ENCODE measurements at places on chromosomes 4 and X.

DNA sequence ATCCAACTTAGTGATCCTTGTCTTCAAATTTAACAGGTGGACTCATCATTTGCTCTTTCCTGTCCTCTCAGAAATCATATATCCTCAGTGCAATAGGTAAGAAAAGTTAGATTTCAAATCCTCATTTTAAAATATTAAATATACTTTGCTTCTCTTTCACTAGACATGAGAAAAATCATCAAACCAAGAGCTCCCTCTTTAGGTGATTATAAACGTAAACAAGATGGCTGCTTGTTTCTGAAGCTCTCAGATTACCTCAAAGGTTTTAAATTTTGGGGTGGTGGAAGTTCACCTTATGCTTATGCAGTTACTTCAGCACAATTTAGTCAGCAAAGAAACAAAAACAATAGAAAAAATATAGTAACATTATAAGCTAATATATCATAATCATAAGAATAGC lies 27.3 kb downstream of the CSN3 start:
- no peak for DNase-seq

DNA sequence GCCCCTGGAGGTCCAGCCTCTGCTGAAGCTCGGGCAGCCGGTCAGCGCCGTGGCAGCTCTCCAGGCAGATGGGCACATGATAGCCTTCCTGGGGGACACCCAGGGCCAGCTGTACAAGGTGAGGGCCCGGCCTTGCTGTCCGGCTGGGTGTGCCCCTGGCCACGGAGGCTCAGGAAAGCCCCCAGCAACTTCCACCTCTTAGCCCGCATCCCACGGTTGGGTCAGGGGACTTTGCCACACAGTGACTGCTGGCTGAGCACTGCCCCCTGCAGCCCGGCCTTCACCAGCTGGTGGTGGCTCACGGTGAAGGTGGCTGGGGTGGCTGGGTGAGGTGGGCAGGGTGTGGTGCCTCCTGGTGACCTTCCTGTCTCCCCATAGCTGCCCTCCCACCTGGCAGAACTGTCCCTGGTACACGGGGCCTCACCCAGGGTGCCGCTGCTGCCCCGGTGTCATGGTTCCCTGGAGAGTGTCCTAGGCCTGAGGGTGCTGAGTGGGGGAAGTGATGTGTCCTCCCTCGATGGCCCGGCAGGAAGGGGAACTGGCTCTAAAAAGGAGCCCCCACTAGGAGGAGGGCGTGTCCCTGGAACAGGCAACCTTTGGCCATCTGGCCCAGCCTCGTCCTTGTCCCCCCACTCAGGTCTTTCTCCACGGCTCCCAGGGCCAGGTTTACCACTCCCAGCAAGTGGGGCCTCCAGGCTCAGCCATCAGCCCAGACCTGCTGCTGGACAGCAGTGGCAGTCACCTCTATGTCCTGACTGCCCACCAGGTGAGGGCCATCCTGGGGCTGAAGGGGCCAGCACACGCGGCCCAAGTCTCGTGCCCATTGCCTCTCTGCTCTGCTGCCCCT lies 4.5 kb downstream of the PLXNB3 start:
- no peak for DNase-seq

GRCh38 chr4:15327311-15328298 lies 100.2 kb upstream of the C1QTNF7 start:
- DNase-seq, result no peak

GRCh38 chr4:99507349-99507748 lies 3.5 kb upstream of the C4orf17 start:
- no peak for DNase-seq

DNA sequence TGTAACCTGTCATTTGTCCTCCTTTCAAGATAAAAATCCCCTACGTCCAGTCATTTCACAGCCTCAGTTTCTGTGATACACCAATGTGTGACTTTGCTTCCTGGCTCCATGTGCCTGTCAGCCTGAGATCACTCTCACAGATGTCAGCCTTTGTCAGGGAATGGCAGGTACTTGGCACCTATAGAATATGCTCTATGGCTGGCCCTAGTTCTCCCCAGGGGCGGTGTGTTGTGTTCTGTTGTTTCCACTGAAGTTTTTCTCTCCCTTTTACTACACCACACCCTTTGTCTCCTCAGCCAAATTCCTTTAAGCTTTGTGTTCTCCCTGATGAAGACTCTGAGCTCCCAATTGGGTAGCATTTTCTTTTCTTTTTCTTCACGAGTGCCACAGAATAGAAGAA lies 81.7 kb downstream of the ALPK1 start:
- DNase-seq, result no peak

- no peak for DNase-seq
Observed at GRCh38 chr4:147987252-147987651, 255.4 kb downstream of the ARHGAP10 start.

GRCh38 chrX:111039606-111040005 lies 56.4 kb upstream of the PAK3 start:
- no peak for DNase-seq

DNA sequence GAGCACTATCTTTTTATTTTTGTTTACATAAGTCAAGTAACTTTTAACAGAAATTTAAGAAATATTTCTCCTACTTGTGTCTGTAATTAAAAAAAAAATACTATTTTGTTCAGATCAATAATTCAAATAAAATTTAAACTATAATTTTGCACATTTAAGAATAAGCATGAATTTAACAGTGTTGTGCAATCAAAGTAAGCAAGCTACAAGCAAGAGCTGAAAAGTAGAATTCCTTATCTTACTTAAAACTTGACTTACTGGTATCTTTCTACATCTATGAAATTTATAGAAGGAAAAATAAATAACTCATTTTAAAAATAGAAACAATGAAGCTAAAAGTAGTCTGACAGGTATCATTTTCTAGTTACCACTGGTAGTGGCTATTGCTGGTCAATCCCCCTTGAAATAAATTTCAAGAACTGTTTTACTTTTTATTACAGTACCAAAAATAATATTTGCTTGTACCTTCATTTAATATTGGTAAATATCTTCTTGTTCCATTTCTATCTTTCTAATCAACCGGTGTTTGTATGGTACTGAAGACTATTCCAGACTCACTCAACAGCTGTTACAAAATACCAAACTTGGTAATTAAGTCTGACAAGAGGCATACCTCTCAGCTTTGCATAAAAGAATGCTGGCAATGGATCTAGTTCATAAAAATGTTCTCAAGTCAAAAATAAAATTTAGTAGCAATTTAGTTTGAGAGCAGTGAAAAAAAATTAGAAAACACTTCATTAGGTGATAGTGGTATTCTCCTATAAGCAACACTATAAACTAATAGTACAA lies 62.2 kb downstream of the NOCT start:
- no peak for DNase-seq

- no peak for DNase-seq
Observed at GRCh38 chrX:17380221-17380620, 5.2 kb downstream of the NHS start.

DNA sequence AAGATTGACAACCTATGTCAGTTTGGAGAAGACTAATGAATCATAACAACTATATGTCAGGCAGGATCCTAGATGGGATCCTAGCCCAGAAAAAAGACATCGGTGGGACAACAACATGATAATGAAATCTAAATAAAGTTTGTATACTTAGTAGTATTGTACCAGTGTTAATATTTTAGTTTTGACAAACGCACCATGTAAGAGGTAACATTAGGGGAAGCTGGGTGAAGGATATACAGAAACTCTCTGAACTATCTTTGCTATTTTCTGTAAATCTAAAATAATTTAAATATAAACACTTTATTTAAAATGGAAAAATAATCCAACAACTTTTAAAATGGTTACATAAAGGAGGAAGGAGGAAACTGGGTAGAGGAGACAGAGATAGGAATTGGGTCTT lies 105.6 kb upstream of the AP1S2 start:
- no peak for DNase-seq

GRCh38 chrX:35841872-35842271 lies 43.7 kb downstream of the MAGEB16 start:
- DNase-seq, result no peak

GRCh38 chrX:37995428-37995827 lies 10.9 kb upstream of the SYTL5 start:
- no peak for DNase-seq

DNA sequence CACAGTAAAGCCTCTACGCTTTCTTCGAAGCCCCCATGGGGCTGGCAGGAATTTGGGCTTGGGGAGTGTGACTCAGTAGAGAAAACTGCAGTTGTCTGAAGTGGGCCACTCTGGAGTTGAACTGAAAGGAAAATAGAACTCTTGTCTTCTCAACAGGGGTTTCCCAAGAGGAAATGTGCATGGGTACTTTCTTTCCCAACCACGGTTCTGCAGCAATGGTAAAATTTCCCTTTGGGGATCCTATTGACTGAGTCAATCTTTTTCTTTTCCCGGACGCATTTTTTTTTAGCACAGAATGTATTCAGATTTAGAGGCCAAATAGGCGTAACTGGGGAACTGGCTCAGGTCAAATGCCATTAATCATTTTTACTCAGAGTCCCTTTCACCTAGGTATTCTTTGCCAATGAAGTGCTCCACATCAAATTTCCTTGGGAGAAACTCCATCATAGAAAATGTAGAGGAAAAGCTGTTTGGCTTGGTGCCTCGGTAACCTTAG lies 269.3 kb downstream of the STIM2 start:
- no peak for DNase-seq

DNA sequence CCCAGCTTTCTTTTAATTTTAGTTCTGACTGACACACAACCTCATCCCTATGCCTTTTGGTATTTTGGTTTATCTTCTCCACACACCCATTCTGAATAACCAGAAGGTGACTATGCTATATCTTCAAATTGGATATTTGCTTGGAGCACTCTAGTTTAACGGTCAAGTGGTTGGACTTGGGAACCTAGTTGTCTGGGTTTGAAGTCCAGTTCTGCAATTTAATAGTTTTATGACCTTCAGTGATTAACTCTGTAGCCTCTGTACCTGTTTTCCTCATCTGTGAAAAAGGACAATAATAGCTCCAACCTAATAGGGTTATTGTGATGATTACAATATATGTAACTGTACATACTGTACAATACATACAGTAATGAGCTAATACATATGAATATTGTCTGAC lies 20.0 kb downstream of the PPM1K start:
- no peak for DNase-seq

DNA sequence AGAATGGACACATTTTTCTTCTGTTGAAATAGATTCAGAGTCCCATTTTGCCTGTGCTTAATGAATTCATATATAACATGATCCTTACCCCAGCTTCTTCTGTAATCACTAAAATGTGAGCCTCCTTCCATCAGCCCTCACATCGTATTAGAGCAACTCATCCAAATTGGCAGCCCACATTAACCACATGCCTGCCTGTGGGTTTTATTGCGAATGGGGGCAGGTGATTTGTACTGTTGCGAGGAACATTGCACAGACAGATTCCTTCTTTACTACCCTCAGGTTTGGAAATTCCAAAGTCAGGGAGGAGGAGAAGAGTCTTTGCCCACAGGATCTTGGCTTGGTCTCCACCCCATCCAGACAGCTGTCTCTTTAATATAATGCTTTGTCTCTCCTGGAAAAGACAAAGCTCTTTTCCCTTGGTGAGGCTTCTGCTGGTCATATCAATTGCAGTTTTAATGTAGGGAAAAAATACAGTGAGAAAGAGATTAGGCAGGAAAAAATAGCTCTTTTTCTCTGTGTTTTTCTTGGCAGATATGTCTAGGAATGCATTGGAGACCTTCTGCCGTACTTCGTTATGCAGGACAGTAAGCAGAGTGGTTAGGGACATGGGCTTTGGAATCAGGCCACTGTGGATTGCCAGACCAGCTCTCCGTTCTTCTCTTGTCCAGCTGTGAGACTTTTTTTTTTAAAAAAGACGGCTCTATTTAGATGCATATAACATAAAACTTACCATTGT lies 371.2 kb downstream of the AFF2 start:
- no peak for DNase-seq

GRCh38 chrX:41064018-41064417 lies 21.2 kb upstream of the USP9X start:
- no peak for DNase-seq

DNA sequence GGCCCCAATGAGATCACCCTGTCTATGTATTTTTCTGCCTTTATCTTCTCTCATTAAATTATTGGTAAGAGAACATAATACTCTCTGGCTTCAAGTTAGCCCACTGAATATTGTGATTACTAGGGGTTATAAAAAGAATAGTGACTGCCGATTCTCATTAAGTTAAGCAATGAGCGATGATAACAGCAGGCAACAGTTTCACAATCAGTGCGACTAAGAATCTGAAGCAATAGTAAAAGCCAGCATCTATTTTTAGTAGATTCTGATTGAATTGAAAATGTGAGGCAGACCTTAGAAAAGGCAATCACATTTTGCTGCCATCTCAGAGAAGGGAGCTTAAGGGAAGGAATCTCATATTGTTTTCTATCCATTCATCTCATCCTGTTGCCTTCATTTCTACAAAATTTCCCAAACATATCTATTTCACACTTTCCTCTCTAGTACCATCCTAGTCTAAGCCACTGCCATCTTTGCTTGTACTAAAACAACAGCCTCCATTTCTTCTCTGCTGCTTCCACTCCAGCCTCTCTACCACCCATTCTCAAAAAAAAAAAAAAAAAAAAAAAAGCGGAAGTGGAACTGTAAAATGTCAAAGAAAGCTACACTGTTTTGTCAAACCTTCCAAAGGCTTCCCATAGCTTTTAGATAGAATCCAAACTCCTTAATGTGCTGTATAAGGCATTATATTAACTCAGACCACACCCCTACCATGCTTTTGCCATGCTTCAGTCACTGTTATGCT lies 17.4 kb downstream of the GABRA4 start:
- no peak for DNase-seq

DNA sequence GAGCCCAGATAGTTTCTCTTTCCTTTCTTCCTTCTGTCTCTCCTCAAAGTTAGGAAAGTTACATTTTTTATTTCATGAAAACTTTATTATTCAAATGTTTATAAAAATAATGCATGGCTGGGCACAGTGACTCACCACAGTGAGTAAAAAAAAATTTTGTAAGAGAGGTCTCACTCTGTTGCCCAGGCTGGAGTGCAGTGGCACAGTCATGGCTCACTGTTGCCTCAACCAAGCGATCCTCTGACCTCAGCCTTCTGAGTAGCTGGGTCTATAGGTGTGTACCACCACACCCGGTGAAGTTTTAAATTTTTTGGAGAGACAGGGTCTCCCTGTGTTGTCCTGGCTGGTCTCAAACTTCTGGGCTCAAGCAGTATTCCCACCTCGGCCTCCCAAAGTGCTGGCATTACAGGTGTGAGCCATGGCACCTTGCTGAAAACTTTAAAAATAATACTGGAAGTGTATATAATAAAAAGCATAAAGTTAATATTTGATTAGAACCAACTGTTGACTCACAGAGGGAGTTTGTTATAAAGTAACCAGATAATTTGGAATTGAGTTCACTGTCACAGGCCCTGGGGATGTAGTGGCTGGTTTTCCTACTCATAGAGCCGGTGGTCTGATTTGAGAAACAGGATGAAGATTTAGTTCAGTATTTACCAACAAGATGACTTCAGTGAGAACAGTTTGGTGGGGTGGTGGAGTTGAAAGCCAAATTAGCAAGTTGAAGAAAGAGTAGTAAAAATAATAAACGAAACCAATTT lies 18.0 kb downstream of the CMC4 start:
- no peak for DNase-seq
